ENCODE measurements at places on chromosomes 3 and 15.
A peak's percentile ranks its signal among the peaks of the same experiment; 100 is the strongest.

DNA sequence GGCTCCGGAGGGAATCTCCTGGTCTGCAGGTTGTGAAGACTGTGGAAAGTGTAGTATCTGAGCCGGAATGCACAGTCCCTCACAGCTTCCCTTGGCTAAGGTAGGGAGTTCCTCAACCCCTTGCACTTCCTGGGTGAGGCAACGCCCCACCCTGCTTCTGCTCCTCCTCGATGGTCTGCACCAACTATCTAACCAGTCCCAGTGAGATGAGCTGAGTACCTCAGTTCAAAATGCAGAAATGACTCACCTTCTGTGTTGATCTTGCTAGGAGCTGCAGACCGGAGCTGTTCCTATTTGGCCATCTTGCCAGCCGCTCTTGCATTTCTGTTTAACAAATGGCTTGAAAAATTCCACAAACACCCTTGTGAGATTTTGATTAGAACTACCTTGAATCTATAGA lies 156.1 kb downstream of the STXBP5L start:
- DNase-seq: no peak

- DNase-seq: no peak
Measured at GRCh38 chr3:194867270-194867983, 181.7 kb downstream of the FAM43A start.

DNA sequence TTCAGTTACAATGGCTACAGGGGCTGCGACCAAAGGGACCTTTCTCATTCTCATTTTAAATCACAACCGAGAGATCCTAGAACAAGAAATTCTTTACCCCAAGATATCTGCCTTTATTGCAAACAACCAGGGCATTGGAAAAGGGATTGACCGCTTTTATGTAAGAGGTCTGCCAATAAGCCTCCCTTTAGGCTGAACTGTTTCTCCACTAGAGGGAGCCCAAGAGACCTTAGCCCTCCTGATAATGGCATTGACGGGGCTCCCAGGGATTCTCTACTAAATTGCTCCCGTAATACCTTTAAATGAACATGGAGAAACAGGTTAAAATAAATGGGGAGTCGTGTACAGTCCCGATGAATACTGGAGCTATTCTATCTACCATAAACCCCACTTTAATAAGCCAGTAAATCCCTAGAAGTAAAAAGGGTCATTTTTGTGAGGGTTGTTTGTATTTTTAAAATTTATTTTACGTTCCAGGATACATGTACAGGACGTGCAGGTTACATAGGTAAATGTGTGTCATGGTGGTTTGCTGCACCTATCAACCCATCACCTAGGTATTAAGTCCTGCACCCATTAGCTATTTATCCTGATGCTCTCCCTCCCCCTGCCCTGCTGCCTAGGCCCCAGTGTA lies 7.5 kb upstream of the IGSF10 start:
- DNase-seq: peak; percentile 22

DNA sequence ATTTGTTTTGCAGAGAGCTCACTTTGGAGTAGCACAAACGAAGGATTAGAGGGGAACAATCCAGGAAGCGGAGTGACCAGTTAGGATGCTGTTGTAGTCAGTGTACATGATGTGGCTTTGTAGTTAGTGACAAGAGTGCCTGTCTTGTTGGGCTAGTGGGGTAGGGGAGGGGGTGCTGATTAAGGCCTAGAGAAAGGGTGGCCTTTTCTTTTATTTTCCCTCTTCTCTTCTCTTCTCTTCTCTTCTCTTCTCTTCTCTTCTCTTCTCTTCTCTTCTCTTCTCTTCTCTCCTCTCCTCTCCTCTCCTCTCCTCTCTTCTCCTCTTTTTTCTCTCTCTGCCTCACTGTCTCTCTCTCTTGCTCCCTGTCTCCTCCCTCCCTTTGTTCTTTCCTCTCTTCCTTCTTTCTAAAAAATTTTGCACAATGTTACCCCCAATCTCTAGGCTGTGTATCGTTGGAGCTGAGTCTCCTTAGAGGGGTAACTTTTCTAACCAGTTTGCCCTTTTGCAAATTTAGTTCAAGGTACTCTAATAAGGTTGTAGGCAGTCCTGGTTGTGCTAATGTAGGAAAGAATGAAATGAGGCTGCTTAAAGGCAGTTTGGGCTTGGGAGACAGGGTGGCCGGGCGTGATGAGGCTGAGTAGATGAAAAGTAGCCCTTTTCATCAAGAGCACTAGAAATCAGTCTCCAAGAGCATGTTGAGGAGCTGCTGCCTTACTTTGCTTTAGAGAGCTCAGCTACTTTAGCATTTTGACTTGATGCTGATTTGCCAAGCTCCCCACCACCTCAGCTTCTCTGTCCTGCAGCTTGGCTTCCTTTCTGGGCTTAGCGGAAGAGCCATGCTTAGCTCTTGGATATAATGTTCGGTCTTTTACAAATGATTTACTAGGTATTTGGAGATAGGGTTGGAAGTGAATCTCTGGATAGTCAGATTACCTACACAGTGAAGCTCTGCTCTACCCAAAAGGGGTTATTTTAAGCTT lies 58.6 kb downstream of the SV2B start:
- DNase-seq: no peak

DNA sequence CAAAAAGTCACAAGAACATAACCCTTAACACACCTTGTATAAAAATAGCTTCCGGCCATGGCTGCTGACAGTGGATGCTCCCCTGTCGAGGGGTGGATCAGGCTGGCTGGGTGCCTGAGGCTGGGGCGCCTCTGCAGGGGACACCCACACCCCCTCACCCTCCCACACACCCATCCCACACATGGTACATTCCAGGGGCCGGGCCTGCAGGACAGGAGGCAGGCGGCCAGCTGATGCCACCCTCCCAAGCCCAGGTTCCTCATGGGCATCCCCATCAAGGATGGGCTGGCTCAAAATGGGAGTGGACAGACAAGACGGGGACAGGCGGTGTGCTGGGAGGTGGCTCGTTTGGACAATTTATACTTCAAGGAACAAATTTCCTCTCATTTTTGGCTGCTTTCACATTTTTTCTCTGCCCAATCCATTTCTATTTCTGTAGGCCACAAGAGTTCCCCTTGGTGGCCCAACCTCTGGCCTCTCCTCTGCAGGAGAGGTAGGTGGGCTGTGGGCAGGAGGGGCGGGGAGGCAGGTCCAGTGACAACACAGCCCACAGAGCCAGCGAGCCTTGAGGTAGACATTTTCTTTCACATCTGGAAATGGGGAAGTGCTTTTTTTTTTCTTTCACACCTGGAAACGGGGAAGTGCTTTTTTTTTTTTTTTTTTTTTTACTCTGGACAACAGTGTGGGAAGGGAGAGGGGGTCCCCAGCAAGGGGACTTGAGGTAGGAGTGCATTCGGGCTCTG lies 23.3 kb downstream of the RNU5B-1 start:
- DNase-seq: no peak

DNA sequence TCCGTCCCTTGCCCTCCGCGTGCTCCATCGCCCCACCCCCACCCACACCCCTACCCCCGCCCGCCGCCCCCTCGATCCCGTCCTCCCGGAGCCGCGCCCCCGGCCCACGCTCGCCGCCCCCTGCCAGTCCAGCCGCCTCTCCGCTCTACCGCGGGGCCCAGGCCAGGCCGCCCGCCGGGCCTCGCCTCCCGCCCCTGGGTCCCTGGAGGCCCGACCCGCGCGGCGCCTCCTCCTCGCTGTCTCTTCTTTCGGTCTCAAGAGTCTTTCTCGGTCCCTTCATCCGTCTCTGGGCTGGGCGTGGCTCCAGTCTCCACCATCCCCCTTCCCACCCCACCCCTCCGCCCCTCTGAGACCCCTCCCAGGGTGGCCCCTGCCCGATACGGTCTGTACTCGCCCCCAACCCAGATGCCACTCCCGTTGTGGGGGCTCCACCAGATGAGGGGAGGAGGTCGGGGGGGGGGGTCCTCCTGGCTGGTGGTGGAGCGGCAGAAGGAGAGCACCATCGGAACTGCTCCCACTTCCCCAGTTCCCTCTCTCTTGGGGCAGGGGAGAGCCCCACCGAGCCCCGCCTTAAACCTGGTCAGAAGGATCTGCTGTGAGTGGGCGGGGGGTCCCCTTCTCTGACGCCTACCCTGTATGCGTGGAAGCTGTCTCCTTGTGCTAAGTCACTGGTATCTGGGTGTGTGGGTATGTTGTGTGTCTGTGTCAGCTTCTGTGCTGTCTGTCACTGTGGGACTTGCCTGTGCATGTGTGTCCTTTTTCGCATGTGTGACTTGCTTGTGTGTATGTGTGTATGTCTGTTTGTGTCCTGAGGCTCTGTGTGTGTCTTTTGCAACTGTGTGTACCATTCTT lies 1.0 kb downstream of the PRKCD start:
- DNase-seq: no peak

DNA sequence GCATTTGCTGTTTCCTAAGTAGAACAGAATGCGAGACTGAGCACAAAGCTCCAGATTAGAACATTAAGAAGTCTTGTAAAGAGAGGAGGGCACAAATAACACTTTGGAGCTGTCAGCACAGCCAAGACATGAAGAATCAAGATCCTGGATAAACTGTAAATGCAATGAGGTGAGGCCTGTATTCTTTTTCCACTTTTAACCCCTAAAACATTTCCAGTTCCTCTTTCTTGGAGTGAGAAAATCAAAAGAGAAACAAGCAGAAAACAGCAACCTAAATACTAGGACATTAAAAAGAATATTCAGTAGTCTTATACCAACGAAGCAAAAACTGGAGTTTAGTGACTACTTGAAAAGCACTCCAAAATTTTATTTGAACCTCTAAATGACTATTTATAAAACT lies 204.3 kb downstream of the ZBTB20 start:
- no peak for DNase-seq

GRCh38 chr3:153026026-153026425 lies 136.0 kb upstream of the RAP2B start:
- DNase-seq: no peak

DNA sequence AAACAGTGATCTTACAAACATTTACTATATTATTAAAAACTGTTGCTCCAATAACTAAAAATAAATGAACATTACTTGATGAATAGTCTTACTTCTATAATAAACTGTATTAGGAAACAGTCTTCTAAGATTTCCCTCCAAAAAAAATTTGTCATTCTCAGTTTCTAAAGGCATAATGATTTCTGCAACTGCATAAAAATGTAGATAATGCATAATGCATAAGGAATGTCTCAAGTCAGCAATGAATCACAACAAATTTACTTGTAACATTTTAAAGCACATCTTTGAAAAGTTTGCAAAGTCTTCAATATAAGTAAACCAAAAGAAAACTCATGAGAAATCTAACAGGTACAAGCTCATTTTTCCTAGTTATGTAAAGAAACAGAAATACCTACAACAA lies 113.5 kb downstream of the VPS13C start:
- no peak for DNase-seq

DNA sequence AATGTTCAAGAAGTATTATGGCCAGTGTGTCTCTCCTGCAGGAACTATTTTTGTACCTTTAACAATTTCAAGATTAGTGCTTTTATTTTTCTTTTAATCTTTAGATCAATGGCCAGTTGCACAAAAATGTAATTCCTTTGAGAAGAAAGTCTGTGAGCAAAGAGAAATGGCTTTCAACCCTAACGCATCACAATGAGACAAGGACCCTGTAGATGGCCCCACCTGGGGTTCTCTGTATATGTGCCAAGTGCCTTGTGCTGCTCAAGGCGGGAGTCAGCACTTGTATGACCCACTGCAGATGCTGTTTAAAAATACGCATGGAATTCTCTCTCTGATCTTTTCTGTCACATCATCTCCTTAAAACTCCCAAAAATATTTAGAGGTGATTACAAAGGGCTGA lies 453.4 kb downstream of the OCA2 start:
- no peak for DNase-seq

GRCh38 chr3:176075491-176075890 lies 1121.8 kb downstream of the TBL1XR1 start:
- no peak for DNase-seq

- DNase-seq: no peak
Measured at GRCh38 chr15:37880009-37880834, 54.2 kb upstream of the TMCO5A start.

GRCh38 chr15:29139540-29140459 lies 129.8 kb downstream of the NSMCE3 start:
- DNase-seq: peak; percentile 24

Measured in CMK (cell line).